GM12878 (cell line): ENCODE measurements at places on chromosomes 5 and 9. TPM values are rescaled to one million over a fixed set of nuclear protein-coding genes. Genes with fewer than 3 reads are reported as not detected.

ACTBL2 gene
- total RNA-seq: not detected in 2 replicates

UTP15 gene
- 32.2 and 36.7 TPM in 2 replicates for total RNA-seq

HMMR gene
- 52.6 and 59.3 TPM in 2 replicates for total RNA-seq

SLC6A3 gene
- total RNA-seq: not detected in 2 replicates

SLC46A2 gene
- total RNA-seq: not detected in 2 replicates

PCDHGB4 gene
- total RNA-seq: 0.08 TPM in 1 of 2 replicates, not detected in the other

SLC34A1 gene
- 0.05 and 0.10 TPM in 2 replicates for total RNA-seq

GABRA1 gene
- total RNA-seq: not detected in 2 replicates

SPATA9 gene
- 0.35 TPM in 1 of 2 replicates, not detected in the other for total RNA-seq

FAXDC2 gene
- total RNA-seq: 0.32 and 0.38 TPM in 2 replicates

TMEM203 gene
- total RNA-seq: 43.8 and 44.9 TPM in 2 replicates

LRRC19 gene
- total RNA-seq: not detected in 2 replicates

TAS2R1 gene
- total RNA-seq: not detected in 2 replicates

CDH9 gene
- not detected in 2 replicates for total RNA-seq

MORN5 gene
- not detected in 2 replicates for total RNA-seq

ITGA2 gene
- 0.13 TPM in 2 replicates for total RNA-seq

IFNK gene
- total RNA-seq: not detected in 2 replicates

PCDHGB2 gene
- total RNA-seq: 0.16 and 0.38 TPM in 2 replicates

FOXD4L5 gene
- total RNA-seq: 0.21 and 0.29 TPM in 2 replicates

RETREG1 gene
- total RNA-seq: 8.0 and 12.2 TPM in 2 replicates

PCDHA13 gene
- not detected in 2 replicates for total RNA-seq

PKD2L2 gene
- 0.36 TPM in 1 of 2 replicates, not detected in the other for total RNA-seq

RASGEF1C gene
- total RNA-seq: not detected in 2 replicates

RXRA gene
- total RNA-seq: 32.1 and 36.8 TPM in 2 replicates

C5orf46 gene
- not detected in 2 replicates for total RNA-seq

SIT1 gene
- 83.3 and 84.9 TPM in 2 replicates for total RNA-seq

VLDLR gene
- total RNA-seq: 0.92 and 1.5 TPM in 2 replicates

KCTD16 gene
- total RNA-seq: 0.10 and 0.19 TPM in 2 replicates

FIBCD1 gene
- total RNA-seq: 0.08 and 0.95 TPM in 2 replicates

SLC4A9 gene
- total RNA-seq: 0.05 TPM in 1 of 2 replicates, not detected in the other

SRD5A1 gene
- 13.9 and 20.1 TPM in 2 replicates for total RNA-seq

TAF1L gene
- total RNA-seq: not detected in 2 replicates

DBH gene
- total RNA-seq: not detected in 2 replicates

CCNB1 gene
- total RNA-seq: 148 and 160 TPM in 2 replicates

TPD52L3 gene
- not detected in 2 replicates for total RNA-seq

TMC1 gene
- total RNA-seq: 0.23 TPM in 1 of 2 replicates, not detected in the other

HSPB3 gene
- not detected in 2 replicates for total RNA-seq

HMCN2 gene
- not detected in 2 replicates for total RNA-seq

NANS gene
- 47.8 and 49.1 TPM in 2 replicates for total RNA-seq

NR2F1 gene
- 0.32 and 0.36 TPM in 2 replicates for total RNA-seq

MARCOL gene
- not detected in 2 replicates for total RNA-seq

MEGF9 gene
- total RNA-seq: 3.8 and 4.3 TPM in 2 replicates

CYSRT1 gene
- total RNA-seq: 0.97 and 1.6 TPM in 2 replicates

PRDM9 gene
- not detected in 2 replicates for total RNA-seq

TAF11L10 gene
- not detected in 2 replicates for total RNA-seq

PCDHGA12 gene
- 0.46 and 0.72 TPM in 2 replicates for total RNA-seq

RNF180 gene
- 0.69 and 0.90 TPM in 2 replicates for total RNA-seq

CCDC192 gene
- total RNA-seq: not detected in 2 replicates

STK32A gene
- not detected in 2 replicates for total RNA-seq

PCDHA1 gene
- not detected in 2 replicates for total RNA-seq

RNF183 gene
- total RNA-seq: not detected in 2 replicates
